Hindlimb muscle (tissue), 1 donor: ENCODE measurements at places on chromosomes 12 and 14.

DNA sequence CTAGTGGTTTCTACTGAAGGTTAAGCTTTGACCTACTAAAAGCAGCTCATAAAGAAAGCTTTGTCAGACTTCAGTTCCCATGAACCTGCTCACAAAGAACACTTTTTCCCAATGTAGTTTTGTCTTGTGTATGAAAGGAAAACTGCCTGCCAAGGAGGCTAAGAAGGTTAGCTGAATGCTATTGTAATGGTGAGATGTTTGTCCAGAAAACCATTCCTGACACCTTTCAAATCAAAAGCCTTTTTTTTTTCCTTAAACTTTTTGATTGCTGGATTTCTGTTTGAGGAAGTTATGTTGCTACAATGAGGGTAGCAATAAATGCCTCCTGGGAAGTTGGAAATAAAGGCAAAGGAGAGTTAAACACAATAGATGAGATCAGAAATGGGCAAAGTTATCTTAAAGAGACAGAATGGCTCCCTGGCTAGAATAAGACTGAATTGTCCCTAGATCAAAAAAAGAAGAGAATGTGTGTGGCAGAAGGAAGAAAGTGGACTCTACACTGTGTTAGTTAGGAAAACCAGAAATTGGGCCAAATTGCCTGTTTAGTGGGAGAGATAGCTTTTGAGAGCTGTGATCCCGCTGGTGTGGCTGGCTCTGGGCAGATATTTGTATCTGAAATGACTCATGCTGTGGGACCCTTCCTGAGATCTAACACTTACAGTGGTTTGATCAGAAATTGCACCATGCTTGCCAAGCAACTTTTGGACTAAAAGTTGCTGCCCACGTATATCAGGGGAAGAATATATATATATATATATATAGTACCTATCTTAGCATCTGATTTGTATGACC, 27.5 kb downstream of the TECPR2 start:
- no peak for DNase-seq

DNA sequence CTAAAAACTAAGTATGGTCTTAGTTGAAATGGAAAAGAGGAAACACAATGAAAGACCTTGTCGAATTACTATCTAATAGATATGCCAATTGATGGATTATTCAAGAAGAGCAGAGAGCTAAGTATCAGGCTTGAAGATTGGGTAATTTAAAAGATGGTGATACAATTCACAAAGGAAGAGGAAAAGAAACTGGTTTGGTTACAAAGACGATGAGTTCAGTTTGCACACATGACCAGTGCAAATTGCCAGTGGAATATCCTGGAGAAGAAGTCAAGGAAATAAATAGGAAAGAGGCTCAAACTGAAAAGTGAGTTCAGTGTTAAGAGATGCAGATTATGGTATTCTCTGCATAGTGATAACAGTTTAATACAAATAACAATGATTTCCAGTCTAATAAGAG, 2.5 kb upstream of the RAP1B start:
- no peak for DNase-seq

DNA sequence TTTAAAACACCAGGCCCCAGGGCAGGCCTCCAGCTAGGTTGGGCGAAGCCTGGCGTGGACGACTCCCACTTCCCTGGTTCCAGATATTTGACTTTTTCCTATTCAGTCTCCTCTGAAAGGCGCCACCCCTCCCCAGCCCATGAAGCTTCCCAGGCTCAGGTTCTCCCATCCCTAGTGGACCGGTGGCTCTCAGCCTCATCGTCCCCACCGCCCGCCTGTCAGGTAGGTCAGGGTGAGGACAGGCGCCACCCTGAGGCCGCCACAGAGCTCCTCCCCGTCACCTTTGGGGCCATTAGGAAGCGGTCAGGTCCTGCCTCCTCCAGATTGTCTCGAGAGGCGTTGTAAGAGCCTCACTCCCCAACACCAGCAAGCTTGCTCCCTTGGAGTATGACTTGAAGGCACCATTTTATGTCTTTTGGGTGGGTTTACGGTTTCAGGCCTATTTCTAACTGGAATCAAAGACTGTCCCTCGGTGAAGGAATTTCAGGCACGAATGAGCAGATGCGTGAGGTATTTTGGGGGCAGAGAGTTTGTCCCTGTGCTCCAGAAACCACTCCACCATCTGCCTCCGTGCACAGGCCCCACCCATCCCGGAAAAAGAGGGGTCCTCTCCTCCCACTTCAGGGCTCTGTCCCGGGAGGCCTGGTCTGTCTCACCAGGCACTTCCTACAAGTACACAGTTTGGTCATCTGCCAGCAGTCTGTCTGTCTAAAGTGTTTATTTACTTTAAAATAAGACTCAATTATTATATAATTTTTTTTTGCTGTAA, 55.6 kb downstream of the TSPAN9 start:
- no peak for DNase-seq

DNA sequence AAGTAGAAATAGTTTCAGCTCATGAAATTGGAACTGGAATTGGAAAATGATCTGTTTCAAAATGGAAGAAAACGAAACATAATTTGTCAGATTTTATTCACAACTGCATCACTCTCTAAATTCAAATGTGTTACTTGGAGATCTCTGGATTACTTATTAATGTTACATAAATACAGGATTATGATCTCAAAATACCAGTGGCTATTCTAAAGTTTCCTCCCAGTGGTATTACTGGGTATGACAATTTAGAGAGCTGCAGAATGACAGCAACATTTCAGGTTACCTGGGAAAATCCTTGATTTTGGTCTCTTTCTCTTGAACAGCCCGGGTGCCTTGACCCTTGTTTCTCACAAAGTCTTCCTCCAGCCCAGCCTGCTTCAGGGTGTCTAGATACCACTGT, 14.2 kb downstream of the FAM161B start:
- no peak for DNase-seq

GRCh38 chr12:75935539-75936242, 95.9 kb downstream of the PHLDA1 start:
- no peak for DNase-seq

DNA sequence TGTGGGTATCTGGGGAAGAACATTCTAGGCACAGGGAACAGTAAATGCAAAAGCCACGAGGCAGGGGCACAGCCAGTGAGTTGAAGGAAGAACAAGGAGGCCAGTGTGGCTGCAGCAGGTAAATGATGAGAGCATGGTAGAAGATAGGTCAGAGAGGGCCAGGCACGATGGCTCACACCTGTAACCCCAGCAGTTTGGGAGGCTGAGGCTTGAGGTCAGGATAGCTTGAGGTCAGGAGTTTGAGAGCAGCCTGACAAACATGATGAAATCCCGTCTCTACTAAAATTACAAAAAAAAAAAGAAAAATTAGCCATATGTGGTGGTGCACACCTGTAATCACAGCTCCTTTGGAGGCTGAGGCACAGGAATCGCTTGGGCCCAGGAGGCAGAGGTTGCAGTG, 86.7 kb upstream of the ESRRB start:
- DNase-seq, result no peak

DNA sequence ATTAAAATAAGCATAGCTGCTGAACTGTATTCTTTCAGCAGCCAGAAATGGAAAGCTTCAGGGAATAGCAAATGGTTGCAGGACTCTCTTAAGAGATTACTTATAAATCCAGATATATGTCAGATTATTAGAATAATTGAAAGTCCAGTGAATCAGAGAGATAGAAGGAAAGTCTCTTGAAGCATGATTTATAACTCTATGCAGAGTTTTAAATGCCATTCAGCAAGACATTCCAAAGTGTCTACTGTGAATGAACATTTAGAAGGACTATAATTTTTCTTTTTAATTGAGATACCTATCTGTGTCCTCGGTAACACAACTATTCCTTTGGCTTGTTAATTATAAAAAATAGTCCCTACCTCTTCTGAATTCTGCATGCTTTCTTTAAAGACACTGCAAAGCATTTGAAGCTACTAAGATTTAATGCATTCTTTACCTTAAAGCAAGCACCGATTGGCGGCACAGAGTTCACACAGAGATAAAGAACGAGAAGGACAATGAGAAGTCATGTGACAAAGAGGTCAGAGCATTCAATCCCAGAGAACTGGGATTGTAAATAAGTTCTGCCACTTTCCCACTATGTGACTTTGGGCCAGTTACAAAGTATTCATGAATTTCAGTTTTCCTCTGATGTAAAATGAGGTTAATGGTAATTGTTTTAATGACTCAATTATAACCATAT, 371.0 kb upstream of the ATP2B1 start:
- DNase-seq, result no peak

- DNase-seq, result no peak
These were observed 26.3 kb downstream of the LRTM2 start for GRCh38 chr12:1846421-1847405.

GRCh38 chr12:46660719-46661109, 165.1 kb downstream of the SLC38A4 start:
- DNase-seq, result no peak

GRCh38 chr14:33848706-33849454, 102.0 kb downstream of the EGLN3 start:
- peak; percentile 21 for DNase-seq

DNA sequence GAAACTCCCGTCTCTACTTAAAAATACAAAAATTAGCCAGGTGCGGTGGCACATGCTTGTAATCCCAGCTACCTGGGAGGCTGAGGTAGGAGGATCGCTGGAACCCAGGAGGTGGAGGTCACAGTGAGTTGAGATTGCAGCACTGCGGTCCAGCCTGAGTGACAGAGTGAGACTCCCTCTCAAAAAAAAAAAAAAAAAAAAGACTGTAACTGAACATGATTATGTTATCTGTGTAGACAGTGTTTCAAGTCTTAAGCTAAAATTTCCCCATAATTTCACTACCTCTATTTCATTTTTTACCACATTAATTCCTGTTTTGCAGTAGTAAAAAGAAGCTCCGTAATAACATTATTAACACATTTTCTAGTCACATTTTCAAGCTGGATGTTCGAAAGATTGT, 5.4 kb downstream of the PLBD1 start:
- no peak for DNase-seq

DNA sequence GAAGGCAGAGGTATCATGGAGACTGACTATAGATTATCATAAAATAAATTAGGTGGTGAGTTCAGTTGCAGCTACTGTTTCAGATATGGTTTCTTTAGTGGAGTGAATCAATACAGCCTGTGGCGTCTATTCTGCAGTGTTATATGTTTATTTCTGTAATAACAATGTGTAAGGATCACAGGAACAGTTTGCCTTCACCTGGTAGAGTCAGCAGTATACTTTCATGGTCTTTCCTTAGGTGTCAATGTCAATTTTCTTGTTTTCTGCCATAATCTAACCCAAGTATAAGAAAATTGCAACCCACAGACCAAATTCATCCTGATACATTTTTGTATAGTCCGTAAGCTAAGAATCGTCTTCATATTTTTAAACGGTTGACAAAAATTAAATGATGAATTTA, 140.4 kb upstream of the ATF7IP start:
- DNase-seq, result no peak
